NB4 (cell line): ENCODE measurements at places on chromosomes 4 and X.
A peak's percentile ranks its signal among the peaks of the same experiment; 100 is the strongest.

- DNase-seq: no peak
Observed at GRCh38 chr4:102037566-102037965, 247.0 kb downstream of the BANK1 start.

GRCh38 chrX:11941571-11941970, 183.5 kb downstream of the MSL3 start:
- DNase-seq: no peak

DNA sequence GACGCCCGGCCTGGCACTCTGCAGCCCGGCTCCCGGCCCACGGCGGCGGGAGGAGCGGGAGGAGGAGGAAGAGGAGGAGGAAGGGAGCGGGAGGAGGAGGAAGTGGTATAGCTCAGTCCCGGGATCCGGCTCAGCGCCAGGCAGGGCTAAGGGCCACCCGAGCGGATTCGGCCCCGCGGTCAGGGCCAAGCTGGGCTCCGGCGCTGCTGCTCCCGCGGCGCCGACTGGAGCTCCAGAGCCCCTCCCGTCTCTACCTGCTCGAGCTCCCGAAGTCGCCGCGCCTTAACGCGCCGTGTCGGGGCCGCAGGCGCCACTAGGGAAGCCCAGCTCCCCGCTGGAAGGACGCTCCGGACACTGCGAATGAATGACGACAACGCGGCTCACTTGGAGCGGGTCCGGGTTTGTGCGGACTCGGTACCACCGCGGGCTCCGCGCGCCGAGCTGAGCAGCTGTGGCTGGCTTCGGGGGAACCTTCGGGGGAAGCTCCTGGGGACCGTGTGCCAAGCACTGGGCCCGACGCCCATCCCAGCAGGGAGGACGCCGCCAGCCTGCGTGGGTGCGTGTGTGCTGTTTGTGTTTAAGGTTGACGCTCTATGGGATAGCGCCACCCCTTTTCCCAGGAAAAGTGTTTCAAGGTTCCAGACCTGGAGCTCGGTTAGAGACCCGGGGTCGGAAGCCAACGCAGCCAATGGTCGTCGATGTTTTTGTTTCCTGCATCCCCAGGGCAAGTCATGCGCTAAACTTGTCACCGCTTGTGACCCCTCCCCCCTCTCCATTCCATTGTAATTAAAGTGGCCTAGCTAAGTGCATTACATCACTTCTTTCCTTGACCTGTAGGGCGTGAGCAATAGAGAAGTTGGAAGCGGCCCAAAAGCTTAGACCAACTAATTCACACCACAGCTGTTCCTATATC, at the start of gene TBC1D9:
Gene TBC1D9, minus strand, starts transcription at position 67 of the 913 bp plus-strand sequence. CDS start 340 bp downstream, outside the sequence.
- peak; percentile 12 for DNase-seq

DNA sequence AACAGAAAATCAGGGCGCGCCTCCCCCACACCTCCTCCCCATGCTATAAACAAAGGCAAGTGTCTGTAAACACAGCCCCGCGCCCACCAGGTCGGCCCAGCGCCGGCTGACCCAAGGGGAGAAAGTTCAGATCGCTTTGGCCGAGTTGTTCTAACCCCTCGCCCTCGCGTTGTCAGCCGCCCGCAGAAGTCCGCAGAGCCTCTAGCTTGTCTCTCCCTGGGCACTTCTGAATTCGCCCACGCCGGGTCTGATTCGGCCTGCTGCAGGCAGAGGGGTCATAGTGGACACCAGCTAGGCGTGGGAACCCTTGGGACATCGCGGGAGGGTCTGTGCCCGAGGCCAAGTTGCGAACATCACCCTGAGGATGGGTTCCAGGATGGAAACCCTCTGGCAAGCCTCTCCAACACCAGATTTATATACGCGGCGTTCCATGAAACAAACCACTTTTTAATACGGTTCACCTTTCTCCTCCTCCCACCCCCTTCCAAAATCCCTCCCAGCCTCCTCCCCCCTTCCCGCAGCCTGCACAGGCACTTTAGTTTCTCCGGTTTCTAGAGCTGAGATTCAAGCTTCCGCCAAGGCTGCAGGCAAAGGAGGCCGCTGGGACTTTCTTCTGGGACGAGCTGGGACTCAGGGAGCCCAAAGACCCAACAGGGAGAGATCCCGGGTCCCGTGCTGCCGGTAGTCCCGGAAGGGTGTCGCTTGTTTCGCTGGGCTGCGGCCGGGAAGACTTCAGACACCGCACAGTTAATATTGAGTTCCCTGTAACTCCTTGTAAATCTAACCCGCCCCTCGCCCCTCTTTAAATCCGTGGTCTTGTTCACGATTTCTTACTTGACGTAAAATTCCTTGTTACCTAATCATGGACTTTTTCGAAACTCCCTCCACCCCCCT, 4.7 kb downstream of the HAND2 start:
- no peak for DNase-seq

DNA sequence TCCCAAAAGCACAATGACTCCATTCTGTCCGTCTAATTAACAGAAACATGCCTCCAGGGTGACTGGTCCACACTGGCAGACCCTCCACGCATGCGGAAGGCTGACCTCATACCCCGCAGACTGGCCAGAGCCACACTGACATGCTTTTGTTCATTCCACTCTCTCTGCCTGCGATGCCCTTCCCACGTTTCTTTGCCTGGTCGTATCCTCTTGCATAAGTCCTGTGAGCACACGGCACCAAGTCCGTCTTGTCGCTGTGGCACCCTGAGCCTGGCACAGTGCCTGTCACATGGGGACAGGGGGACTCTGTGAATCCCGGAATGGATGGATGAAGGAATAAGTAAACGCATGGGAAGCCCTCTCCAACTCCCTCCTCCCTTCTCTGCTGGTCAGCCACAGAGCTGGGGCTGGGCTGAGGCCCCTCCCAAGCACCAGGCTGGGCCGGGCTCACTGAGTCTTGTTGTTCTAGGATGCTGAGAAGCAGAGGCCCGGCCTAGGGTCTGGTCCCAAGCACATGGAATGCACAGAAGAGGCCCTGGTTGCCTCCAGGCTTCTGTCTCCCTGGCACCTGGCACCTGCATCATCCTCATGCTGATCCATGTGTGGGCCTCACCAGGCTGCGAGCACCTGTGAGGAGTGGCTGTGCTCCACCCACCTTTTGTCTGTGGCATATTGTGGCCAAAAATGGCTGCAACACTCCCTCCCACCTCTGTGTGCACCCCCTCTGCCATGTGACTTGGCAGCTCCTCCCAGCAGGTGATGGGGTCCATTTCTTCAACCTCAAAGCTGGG, 38.9 kb upstream of the C4orf50 start:
- no peak for DNase-seq

GRCh38 chr4:174265916-174266315, 17.6 kb downstream of the FBXO8 start:
- no peak for DNase-seq

DNA sequence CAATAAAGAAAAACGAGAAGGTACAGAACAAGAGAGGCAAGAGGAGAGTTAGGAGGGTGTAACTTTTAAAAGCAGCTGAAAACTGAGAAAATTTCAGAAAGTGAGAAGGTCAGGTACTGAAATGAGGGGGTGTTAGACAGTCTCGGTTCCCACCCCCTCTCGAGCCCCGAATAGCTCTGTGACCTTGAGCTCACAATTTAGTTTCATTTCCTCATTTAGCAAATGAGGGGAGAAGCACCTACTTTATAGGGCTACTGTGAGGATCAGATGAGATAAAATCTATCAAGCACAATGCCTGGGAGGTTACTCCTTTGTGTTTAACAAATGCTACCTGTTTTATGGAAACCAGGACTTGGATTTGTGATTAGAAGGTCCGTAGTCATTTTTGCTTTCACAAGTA, 4.9 kb downstream of the UGT8 start:
- DNase-seq: peak; percentile 32

DNA sequence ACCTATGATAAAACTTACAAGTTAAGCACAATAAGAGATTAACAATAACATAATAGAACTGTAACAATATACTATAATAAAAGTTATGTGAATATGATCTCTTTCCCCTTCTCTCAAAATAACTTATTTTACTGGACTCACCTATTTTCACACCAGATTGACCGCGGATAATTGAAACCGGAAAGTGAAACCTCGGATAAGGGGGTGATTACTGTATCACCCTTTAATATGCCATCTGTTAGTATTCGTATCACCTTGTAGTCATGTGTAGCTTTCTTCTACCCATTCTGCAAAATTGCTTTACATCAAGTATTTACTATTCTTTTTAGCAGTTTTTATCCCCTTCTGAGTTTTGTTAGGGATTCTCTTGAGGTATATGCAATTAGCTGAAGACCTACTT, 1.8 kb downstream of the SPCS3 start:
- DNase-seq: no peak

- peak; percentile 0 for DNase-seq
Observed at GRCh38 chrX:116490104-116490503, 27.3 kb upstream of the CT83 start.

GRCh38 chr4:3765271-3766035, 732 bp upstream of the ADRA2C start:
- DNase-seq: no peak

DNA sequence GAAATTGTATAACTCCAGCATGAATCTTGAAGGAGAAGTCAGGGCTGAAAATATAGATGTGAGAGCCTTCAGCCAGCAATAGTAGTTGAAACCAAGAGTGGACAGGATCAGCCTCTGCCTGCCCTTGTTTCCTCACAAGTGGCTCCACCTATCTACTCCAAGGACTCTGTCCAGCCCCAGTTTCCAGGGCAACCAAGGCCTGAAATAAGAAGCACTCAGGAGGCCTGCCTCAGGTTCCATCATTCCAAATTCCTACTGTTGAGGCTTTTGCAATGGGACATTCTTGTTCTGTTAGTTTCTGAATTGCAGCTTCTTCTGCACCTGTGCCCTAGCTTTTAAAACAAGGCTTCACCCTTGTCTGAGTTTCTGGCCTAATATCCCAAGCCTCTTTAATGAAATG, 41.6 kb downstream of the TRPC5OS start:
- no peak for DNase-seq

- DNase-seq: no peak
Observed at GRCh38 chr4:94689155-94689860, 68.4 kb upstream of the BMPR1B start.

DNA sequence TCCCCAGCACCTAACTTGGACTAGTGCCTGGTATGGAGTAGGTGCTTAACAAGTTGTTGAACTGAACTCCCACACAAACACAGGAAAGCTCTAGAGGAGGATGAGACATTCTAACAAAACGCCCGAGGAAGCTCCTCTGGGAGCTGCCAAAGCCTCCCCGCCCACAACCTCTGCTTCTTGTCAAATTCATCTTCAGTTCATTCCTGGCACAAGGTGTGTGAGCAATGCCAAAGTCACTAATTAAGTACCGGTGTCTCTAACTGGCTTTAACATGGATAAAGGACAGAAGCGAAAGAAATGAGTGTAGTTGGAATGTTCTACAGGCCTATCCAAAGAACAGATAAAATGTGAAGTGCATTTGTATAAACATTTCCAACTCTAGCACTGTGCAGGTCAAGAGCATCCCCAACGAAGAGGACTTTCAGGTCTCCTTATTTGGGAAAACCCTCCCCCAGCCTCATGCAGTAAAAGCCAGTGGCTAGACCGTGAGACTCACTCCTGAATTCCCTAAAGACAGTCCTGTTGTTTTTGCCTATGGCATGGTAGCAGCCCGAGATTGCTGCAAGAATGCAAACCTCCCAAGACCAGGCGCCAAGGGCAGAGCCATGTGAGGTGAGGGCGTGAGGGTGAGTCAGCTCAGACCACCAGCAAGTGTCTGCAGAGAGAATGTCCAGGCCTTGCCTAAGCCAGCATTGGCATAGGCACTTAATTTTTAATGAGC, 72.2 kb upstream of the KLF3 start:
- DNase-seq: no peak

DNA sequence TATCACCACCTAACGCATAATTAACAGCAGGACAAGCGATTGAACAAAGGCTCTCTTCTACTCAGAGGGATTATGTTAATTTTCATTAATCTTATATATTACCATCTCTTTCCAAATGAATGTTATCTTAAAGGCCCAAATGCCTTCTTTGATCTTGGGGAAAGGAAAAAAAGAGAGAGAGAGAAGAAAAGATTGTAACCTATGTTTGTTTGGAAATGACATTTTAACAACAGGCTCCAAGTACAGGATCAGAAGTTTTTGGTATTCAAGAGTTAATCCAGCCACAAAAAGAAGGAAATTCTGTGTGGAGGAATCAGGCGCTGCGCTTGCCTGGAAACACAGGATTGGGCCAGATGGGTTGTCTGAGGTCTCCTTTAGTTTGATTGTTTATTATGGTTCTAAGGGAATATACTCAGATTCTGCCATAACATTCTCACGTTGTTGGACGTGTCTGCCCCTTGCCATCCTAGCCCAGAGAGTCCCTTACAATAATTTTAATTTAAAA, 100.7 kb upstream of the STX18 start:
- DNase-seq: no peak

- peak; percentile 71 for DNase-seq
Observed at GRCh38 chr4:13656569-13657405, 29.3 kb upstream of the BOD1L1 start.

- no peak for DNase-seq
Observed at GRCh38 chr4:119543187-119543586, 85.4 kb downstream of the PDE5A start.

GRCh38 chr4:155900381-155900780, 3.1 kb upstream of the TDO2 start:
- no peak for DNase-seq

DNA sequence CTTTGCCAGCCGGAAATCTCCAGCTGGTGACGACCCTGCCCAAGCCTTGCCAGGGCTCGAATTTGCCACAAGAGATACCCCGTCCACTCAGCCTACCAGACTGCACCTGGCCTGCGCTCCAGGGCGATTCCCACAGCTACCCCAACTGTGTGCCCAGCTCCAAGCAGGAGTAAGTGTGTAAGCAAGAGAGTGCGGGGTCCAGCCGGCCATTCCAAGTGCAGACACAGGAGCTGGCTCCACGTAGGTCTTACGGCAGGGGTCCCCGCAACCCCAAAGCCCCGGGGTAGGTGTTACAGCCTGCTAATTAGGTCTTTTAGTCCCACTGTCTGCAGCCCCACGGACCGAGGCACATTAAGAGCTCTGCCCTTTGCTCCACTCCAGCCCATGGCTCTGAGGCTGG, 1305.2 kb downstream of the ARAP2 start:
- DNase-seq: no peak

DNA sequence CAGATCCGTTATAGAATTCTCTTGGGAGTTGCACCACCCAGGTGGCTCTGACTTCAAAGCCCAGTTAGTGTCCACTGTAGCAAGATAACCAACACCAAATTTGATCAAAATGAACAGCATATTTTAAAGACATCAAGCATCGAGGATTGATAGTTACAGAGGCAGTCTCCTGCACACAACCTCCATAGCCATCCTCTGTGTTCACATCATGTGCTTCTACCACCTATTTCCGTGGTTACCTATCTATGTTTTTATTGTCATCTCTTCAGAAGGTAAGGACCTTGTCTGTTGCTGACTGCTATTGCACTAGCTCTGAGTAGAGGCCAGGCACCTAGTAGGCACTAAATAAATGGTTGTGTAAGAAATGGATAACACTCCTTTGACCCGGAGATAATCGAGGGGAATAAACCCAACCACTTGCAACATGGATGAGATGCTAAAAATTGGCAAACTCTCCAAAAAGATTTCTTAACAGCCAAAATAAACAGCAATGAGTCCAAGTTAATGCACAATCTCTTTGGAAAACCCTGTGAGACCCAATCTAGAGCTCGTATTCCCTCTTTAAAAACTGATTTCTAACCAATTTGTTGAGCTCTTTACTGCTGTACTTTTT, 14.7 kb upstream of the C1QTNF7 start:
- no peak for DNase-seq
